EL (cell line): ENCODE measurements at places on chromosomes 1 and 21.

GRCh38 chr1:155128755-155129473 is 1.2 kb downstream of the EFNA1 start:
- DNase-seq = no peak

DNA sequence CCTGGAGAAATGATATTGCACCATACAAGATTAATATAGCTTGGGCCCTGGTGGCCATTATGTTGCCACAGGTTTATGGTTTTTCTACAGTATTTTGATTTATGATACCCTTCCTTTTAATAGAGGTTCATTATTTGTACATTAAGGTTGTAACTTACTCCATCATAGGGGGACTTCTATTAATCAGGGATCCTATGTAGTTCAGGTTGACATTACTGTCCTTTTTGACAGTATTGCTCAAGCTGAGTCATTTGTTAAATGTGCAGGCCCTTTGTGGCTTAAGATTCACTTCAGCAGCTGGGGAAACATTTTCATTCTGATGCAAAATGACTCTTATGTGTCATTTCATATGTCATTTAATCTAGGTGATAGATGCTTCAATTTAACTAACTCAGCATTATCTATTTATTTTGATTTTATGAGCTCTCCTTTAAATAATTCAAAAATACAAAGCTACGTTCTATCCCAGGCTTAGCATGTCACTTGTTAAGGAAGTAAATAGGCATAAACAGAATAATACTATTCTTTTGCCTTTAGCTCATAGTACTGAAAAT is 686.9 kb upstream of the NCAM2 start:
- no peak for DNase-seq

DNA sequence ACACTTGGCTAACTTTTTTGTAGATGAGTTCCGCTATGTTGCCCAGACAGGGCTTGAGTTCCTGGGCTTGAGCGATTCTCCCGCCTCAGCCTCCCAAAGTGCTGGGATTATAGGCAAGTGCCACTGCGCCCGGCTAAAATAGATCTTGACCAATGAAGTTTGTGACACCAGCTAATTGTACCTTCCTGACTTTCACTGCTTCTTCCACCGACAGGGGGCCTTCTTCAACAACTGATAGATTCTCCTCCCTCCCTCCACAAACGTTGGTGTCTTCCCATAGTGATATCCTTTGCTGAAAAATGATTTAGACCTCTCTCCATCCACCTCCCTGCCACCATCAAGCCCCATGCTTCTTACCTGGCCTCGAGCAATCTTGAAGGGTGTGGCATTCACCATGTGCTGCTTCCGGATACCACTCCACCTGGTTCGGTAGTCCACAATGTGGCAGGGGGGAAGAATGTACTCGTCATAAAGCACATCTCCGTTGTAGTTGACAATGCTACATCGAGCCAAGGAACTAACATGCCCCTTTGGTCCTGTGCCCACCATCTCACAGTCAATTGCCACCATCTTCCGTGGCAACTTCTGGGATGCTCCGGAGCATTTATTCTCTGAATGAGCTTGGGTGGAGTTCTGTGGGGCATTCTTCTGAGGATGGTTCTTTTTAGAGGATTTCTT is 1.6 kb upstream of the METTL25B start:
- peak; percentile 76 for DNase-seq

GRCh38 chr1:66147226-66147835 is 354.6 kb downstream of the PDE4B start:
- no peak for DNase-seq

- DNase-seq = peak; percentile 28
Measured at GRCh38 chr1:224259986-224260385, 70.0 kb downstream of the NVL start.

DNA sequence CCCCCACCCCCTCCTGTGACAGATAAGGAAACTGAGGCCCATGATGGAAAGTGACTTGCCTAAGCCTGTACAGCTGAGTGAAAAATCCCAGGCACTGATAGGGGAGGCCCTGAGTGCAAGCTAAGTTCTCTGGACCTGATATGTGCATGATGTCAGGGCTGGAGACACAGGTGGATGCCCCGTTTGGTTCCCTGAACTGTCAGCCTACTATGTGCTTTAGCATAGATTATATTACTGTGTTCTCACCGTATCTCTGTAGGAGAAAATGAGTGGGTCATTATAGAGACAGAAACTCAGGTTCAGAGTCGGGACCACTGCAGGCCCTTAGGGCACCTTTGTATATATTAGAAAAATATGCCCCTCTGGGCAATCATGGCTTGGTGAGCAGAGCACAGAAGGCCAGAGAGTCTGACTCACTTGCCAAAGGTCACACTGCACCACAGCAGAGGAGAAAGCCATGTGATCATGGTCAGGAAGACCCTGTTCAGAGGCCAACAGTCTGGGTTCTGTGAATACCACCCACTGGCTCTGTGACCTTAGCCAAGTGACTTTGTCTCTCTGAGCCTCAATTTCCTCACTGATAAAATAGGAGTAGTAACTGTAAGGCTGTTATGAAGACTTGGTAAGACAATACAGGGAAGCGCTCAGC is 145.8 kb upstream of the WNT4 start:
- DNase-seq = peak; percentile 69

DNA sequence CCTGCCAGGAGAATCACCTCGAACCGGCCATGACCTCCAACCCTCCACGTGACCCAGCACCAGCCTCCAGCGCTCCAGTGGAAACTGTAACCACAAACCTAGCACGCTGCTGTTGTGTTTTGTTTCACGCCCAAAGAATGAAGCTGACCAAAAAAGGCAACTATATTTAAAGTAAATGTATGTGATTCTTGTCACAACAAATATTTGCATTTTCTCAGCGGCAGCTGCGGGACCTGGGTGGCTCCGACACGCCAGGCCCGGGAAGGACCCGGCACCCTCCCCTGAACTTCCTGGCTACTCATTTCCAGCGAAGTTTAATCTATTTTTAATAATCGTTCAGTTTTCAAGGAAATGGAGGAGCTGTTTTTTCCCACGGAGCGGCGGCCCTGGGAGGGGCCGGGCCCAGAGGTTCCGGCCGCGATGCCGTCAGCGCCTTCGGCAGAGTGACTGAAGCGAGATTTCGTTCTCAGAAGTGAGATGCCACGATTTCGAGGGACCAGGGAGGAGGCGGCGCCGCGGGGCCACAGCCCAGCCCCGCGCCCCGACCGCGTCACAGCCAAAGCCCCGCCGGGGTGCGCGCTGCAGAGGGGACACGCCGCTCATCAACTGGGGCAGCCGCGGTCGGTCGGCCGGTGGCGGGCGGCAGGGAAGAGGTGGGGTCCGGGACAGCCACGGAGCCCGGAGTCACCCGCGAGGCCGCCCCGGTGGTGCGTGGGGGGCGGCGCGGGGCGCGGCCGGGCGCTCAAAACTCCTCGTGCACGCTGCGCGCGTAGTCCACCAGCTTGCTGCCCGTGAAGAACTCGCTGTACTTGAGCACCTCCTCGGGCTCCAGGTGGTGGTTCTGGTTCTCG is 3.0 kb upstream of the TNFRSF4 start:
- DNase-seq = no peak

- peak; percentile 67 for DNase-seq
Measured at GRCh38 chr21:39314143-39315027, 953 bp upstream of the BRWD1 start.

DNA sequence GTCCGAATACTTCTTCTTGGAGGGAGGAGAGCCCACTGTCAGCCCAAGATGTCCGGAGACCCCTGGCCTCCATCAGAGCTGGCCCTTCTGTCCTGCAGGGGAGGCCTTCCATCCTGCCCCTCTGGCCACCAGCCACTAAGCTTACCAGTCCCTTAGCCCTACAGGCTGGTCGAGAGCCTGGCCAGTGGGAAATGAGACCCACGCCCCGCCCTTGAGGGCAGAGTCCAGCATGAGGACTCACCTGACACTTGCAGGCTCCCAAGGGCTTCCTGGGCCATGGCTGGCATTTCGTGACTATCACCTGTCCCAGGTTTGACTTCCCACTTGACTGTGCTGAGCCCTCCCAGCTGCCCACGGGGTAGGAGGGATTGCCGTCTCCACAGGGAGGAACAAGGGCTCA is 361.8 kb upstream of the VAMP3 start:
- DNase-seq = no peak

DNA sequence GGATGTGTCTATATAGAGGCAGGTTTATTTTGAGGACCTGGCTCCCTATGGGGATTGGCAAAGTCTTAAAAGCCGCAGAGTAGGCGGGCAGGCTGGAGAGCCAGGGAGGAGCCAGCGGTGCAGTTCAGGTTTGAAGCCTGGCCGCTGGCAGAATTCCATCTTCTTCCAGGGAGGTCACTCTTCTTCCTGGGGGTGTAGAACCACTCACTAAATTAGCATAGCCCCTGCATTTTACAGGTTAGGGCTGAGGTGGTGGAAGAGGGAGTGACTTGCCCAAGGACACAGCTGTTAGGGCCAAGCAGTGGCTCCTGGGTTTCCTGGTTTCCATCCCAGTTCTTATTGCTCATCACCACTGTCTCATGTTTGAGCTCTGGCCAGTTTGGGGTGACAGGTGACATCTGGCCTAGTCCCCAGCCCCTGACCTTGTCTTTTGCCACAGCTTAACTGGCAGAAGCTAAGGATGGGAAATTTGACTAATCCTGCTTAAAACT is 1.4 kb downstream of the PINK1 start:
- DNase-seq = peak; percentile 48

DNA sequence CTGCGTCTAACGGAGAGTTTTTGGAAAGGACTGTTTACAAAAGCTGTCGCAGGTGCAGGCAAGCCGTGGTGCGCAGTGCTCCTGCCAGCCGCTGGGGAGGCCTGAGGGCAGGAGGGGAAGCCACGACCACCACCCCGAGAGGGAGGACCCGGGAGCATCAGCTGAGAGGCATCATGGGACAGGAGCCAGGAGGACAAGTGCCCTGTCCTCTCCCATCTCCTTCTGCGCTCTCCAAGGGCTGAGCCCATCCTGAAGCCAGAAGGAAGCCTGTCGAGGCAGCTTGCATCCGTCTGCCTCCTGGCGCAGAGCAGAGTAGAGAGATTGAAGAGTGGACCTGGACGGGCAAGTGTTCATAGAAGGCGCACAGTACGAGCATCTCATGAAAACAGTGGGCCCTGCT is 310.9 kb downstream of the KIF26B start:
- no peak for DNase-seq

DNA sequence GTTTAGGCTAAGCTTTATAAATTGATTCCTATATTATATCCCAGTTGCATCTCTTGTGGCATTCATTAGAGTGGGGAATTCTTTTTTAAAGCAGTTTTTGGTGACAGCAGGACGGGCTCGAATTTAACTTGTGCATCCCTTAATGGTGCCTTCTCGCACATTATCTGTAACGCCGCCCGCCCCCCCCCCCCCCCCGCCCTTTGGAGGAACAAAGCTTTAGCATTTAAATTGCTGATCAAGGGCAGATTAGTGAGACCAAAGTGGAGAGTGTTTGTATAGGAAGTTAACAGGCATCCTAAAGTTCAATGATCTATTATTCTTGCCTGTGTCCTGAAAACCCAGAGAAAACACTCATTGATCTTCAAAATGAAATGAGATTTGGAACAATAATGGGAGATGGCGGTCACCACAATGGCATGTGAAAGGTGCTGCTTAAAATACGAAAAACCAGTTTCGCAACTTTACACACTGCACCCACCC is 2.2 kb downstream of the LMO4 start:
- no peak for DNase-seq

DNA sequence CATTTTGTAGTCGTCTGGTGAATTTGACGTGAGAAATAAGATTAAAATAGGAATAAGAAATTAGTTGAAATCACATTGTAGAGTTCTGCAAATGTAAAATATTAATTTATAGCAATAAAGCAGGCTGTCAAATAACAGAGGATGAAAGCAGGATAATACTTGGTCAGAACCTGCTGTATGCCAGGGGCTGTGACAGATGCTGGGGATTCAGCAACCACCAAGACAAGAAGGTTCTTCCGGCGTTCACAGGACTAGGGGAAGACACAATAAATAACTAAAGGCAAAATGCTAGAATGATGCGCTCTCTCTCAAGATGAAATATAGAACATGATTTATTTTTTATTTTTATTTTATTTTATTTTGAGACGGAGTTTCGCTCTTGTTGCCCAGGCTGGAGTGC is 6.8 kb upstream of the PARK7 start:
- no peak for DNase-seq

- DNase-seq = peak; percentile 65
Measured at GRCh38 chr1:115089420-115090185, at the start of gene TSPAN2. TSPAN2 (minus strand) TSS chr1:115089503; CDS start chr1:115089432, 71 bp downstream.

DNA sequence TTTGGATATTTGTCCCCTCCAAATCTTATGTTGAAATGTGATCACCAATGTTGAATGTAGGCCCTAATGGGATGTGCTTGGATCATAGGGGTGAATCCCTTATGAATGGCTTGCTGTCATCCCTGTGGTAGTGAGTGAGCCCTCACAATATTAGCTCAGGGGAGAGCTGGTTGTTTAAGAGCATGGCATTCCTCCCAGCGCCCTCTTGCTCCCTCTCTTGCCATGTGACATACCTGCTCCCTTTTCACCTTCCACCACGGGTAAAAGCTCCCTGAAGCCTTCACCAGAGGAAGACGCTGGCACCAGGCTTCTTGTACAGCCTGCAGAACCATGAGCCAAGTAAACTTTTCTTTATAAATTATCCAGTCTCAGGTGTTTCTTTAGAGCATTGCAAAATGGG is 305.6 kb downstream of the KCTD3 start:
- DNase-seq = no peak

GRCh38 chr1:112697781-112698201 is 9.1 kb downstream of the RHOC start:
- DNase-seq = no peak

GRCh38 chr1:151716771-151717631 is at the start of gene CELF3:
CELF3 (minus strand) TSS chr1:151716803; CDS start chr1:151716020, 783 bp downstream.
- peak; percentile 11 for DNase-seq

- DNase-seq = no peak
Measured at GRCh38 chr1:160608514-160608913, 29.2 kb upstream of the CD84 start.

DNA sequence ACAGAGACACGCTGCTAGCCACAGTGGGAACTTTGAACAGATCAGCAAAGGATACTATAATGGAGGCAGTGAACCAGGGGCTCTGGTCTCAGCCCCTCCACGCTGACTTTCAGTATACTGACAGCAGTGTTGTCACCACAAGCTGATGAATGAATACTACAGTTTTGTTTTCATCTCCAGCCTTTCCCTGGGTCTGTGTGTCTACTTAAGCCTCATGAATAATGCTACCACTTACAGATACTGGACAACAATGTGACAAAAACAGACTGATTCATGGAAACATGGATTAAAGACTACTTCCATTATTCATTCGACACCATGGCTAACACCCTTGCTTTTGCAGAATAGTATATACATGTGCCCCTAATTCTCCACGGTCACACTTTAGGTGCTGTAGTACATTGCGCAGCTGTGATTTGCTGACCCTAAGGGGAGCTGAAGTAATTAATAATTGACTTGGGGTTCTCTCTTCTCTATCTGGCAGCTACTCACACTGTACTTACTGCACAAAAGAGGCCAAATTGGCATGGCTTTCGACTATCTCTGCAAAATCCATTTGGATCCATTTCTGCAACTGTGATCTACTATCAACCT is 203.2 kb upstream of the LYPLAL1 start:
- DNase-seq = no peak

- DNase-seq = no peak
Measured at GRCh38 chr1:2879591-2879990, 78.1 kb upstream of the TTC34 start.

GRCh38 chr1:85555867-85556573 is 24.5 kb upstream of the CCN1 start:
- no peak for DNase-seq

GRCh38 chr1:211133393-211133835 is 534 bp downstream of the KCNH1 start:
- DNase-seq = peak; percentile 52
